Aortic smooth muscle cell (primary cell): ENCODE measurements at places on chromosomes 4 and X. TPM values are rescaled to one million over a fixed set of nuclear protein-coding genes. Genes with fewer than 3 reads are reported as not detected.

The MAPK10 gene
- total RNA-seq: 26.1 and 28.1 TPM in 2 replicates

The PABPC1L2A gene
- total RNA-seq: not detected in 2 replicates

The SSX3 gene
- total RNA-seq: not detected in 2 replicates

The FAM9C gene
- not detected in 2 replicates for total RNA-seq

The RS1 gene
- not detected in 2 replicates for total RNA-seq

The WDR17 gene
- total RNA-seq: 0.26 and 0.93 TPM in 2 replicates

The GSX2 gene
- total RNA-seq: not detected in 2 replicates

The COX7B2 gene
- not detected in 2 replicates for total RNA-seq

The GPR50 gene
- not detected in 2 replicates for total RNA-seq

The PDCL2 gene
- total RNA-seq: not detected in 2 replicates

The CLTRN gene
- under 0.01 and 0.06 TPM in 2 replicates for total RNA-seq

The FGA gene
- total RNA-seq: not detected in 2 replicates

The BMPR1B gene
- total RNA-seq: 2.2 and 5.5 TPM in 2 replicates

The SPON2 gene
- total RNA-seq: 1.4 and 2.6 TPM in 2 replicates

The PTPN13 gene
- 39.2 and 44.8 TPM in 2 replicates for total RNA-seq
